NCI-H524 (cell line): ENCODE measurements at places on chromosomes 13 and 19.

- DNase-seq, result peak; percentile 42
These were observed 3.4 kb downstream of the PLIN5 start for GRCh38 chr19:4531562-4532165.

DNA sequence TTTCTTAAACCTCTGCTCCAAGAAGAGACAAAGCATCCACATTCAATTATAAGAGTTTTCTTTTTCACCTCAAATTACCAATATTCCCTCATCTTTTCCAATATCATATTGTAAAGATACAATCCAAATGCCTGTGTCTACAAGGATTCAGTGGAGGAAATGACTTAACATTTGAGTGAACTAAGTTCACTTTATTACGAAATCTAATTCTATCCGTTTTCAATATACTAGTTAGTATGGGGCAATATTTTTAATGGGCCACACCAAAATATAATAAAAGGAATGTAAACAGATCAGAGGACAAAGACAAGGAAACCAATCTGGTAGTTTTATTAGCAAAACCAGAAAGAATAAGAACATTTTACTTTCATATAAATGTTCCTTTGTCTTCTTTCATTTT is 136.0 kb downstream of the DCLK1 start:
- DNase-seq, result no peak

- no peak for DNase-seq
These were observed 26.3 kb upstream of the SIGLEC11 start for GRCh38 chr19:49987159-49987698.

DNA sequence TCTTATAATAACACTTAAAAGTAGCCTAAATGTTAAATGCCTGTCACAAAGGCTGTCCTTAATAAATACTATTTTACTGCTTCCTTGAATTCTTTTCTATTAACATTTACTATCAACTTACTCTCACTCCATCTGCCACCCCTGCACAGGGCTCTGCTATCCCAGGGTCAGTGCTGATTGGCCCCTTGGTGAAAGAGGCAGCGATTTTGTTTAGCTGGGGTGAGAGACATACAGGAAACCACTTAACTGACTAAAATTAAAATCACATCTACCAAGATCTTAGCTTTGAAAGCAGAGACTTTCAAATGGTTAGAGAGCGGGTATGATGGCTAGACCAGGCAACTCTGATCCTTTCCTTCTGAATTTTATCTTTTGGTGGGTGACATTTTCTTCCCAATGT is 149.9 kb upstream of the HTR2A start:
- no peak for DNase-seq

DNA sequence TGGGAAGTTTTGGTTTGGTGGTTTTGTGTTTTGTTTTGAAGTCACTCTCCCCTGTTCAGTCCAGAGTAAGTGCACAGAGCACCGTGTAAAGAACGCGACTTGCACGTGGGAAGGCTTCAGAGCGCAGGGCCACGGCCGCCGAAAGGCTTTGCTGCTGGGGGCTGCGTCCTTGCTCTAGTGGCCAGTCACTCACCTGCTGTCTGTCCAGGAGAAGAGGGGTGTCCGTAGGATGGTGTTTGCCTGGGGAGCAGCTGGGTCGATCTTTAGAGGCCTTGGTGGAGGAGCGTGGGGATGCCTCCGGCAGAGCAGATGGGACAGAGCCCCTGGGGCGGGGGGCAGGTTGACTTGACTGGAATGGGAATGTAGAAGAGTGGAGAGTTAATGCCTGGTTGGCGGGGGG is 116.6 kb upstream of the MCF2L start:
- no peak for DNase-seq

DNA sequence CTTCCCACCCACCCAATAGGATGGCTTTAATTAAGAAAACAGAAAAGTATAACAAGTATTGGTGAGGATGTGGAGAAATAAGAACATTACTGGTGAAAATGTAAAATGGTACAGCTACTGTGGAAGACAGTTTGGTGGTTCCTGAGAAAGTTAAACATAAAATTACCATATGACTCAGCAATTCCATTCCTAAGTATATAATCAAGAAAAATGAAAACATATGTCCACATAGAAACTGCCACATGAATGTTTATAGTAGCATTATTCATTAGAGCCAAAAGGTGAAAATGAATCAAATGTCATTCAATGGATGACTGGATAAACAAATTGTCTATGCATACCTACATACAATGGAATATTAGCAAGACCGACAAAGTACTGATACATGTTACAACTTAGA is 16.9 kb downstream of the DZIP1 start:
- no peak for DNase-seq

DNA sequence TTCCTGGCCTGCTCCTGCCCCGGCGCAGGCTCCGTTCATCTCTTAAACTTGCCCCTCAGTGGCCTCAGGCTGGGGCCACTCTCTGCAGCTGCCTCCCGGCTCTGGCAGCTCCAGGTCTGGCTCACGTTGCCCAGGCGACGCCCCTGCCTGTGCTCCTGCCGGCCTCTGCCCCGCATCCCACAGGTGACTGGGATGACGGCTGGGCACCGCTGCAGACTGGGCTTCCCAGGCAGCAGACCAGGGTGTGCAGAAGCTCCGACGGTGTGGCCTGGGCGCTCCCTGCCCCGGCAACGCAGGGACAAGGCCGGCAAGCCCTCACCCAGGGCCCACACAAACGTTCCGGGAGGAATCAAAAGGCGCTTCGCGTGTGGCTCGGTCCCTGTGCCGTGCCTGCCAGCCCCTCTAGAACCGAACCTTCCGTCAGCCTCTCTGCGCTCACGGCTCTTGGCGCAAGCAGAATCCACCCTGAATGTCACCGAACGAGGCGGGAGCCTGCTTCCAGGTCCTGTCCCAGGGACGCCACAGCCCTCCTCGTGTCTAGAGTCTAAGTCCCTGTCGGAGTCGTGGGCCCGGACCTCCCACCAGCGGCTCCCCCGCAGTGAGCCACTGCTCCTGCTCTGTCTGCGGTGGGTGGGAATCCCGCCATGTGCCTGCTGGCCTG is 64.8 kb downstream of the MLLT1 start:
- no peak for DNase-seq

DNA sequence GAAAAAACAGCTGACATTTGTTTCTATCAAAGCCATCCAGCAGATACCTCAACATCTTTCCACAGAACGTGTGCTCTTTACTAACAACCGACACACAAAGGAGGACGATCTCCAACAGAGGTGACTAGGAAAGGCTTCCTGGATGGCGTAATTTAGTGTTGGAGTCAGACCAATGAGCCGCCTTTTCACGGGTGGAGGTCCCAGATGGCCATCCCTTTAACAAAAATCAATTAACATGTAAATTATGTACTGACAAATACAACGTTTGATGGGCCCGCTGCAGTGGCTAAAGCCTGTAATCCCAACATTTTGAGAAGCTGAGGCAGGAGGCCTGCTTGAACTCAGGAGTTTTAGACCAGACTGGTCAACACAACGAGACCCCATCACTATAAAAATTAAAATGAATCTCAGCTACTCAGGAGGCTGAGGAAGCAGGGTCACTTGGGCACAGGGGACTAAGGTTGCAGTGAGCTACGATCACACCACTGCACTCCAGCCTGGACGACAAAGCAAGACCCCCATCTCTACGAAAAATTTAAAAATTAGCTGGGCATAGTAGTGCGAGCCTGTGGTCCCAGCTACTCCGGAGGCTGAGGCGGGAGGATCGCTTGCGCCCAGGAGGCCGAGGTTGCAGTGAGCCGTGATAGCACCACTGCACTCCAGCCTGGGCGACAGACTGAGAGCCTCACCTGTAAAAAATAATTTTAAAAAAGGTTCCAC is 1.2 kb upstream of the DPY19L3 start:
- no peak for DNase-seq
